ENCODE measurements at places on chromosomes 5 and 9.

- DNase-seq = no peak
Observed at GRCh38 chr9:133913571-133914369, 78.4 kb downstream of the VAV2 start.

- DNase-seq = no peak
Observed at GRCh38 chr9:18683851-18684250, 209.9 kb downstream of the ADAMTSL1 start.

DNA sequence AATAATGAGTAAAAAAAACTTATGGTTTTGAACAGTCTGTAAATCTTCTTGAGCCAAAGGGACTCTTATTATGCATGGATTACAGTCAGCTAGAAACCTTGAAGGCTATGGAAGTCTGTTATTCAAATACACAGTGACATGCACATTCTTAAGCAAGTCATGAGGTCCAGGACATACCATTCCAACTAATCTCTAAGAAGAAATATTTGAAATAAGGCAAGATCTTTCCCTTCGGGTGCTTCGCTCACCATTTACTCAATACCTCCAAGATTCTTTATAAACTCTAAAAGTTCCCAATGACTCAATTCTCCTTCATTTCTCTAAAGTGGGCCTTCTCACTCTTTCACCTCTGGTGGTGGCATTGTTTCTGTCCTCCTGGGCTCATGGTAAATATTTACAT lies 811.0 kb downstream of the NR2F1-AS1 start:
- DNase-seq = no peak

GRCh38 chr5:141845371-141845851 lies 32.8 kb downstream of the PCDH1 start:
- no peak for DNase-seq

GRCh38 chr5:91848453-91848852 lies 465.3 kb upstream of the ARRDC3 start:
- no peak for DNase-seq

DNA sequence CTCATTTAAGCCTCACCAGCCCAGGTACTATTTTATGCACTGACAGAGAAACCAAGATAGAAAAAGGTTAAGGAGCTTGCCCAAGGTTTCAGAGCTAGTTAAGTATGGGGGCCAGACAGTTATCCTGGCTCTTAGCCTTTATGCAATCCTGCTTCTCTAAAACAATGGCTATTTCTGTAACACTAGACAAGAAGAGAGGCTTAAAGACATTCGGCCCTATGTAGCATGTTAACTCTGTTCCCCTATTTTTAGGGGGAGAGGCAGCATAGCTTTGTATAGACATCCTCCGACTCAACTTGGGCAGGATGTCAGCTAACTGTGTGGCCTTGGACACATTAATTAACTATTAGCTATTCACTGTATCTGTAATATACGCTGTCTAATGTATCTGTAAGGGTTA lies 54.6 kb downstream of the LHFPL2 start:
- no peak for DNase-seq

DNA sequence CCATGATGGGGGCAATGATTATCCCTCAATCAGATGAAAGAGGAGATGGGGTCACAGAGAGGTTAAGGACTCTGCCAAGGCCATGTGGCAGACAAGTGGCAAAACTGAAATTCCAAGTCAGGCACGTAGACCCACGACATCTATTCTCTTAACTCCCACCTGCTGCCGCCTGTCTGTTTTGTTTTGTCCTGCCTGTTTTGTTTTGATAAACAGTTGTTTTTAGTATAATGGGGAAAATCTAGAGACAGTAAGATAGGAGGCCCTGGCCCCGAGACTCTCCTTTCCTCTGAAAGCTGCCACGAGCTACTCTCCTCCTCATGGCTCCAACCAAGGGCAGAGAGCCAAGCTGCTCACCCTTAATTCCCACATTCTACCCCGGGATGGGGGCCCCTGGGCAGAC lies 4.9 kb downstream of the FSTL4 start:
- no peak for DNase-seq

GRCh38 chr5:68646144-68646543 lies 430.6 kb downstream of the PIK3R1 start:
- no peak for DNase-seq

DNA sequence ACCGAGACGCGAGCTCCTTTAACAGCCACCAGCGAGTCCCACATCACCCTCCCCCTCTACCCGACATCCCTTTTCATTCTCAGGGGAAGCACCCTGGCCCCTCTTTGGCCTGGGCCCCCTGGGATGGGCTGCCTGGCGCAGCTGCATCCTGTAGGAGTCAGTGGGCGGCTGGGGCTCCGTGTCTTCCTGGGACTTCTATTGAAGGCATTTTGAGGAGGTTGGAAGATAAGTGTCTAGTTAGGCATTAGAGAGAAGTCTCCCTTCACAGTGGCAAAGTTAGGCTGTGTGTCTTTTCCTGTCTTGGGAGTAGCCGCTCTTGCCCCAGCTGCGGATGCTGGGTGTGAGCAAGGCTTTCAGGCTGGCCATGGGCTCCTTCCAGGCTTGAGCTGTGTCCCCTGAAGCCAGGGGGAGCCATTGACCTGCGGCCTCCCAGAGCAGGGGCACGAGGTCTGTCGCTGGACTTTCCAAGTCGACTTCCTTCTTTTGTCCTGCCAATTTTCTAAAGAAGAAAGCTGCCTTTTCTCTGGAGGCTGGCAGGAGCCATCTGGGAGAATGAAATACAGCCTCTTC lies 18.6 kb upstream of the NKD2 start:
- DNase-seq = no peak

- DNase-seq = no peak
Observed at GRCh38 chr9:10875752-10876151, 262.9 kb upstream of the PTPRD start.

DNA sequence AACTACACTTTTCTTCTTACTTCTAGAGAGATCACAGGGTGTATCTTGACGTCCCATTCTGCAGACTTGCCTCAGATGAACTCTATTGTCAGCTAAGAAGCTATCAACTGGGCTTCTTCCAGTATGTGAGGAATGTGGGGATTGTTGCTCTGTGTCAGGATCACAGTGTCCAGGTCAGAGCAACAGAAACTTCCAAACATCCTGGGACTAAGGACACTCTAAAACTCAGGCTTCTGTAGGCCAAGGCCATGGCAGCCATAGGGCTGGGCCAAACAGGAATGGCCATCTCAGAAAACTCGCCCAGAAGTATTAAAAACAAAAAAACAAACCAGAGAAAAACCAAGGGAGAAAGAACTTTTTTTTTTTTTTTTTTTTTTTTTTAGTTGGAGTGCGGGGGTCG lies 210.0 kb upstream of the CLINT1 start:
- no peak for DNase-seq

DNA sequence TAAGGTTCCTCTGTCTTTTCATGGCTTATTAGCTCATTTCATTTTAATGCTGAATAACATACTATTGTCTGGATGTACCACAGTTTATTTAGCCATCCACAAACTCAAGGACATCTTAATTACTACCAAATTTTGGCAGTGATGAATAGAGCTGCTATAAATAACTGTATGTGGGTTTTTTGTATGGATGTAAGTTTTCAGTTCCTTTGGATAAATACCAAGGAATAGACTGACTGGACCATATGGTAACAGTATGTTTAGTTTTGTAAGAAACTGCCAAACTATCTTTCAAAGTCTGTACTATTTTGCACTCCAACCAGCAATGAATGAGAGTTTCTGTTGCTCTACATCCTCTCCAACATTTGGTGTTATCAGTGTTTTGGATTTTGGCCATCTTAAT lies 38.7 kb downstream of the SCAMP1 start:
- DNase-seq = no peak

DNA sequence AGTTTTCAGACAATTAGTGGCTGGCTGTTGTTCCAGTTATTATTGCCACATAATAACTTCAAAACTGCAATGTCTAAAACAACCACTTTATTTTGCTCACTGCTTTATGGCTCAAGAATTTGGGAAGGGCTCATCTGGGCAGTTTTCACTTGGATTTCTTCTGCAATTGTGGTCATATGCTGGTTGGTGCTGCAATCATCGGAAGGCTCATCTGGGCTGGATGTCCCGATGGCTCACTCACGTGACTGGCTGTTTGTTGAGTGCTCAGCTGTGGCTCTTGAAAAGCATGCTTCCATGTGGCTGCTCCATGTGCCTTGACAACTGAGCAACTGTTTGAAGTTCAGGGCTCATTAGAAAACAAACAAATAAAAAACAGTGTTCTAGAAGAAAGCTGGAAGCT lies 1032.5 kb downstream of the DTWD2 start:
- no peak for DNase-seq

- DNase-seq = no peak
Observed at GRCh38 chr9:95148208-95148520, 169.3 kb downstream of the FANCC start.

DNA sequence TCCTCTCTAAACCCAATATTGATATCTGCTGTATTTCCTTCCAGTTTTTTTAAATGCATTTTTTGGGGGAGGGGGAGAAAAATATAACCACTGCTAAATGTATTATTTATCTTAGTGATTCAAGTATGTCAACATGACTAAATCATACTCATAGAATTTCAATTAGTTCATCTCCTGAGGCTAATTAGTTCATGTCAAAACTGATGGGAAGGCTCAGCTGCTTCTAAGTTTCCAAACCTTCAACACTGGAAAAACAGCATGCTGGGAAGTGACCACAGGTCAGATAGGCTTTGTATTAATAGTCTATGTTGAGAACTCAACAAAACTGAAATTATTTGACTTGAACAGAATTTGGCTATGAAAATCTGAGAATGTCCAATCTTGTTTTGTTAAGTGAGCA lies 118.7 kb downstream of the TTLL11 start:
- DNase-seq = no peak
